NCI-H1417 treated with DMSO at 0.1 percent for 48 hours (cell line): ENCODE measurements at places on chromosomes 3 and 15.

- no peak for DNase-seq
Measured at GRCh38 chr3:75781079-75781745, 4.1 kb downstream of the ZNF717 start.

DNA sequence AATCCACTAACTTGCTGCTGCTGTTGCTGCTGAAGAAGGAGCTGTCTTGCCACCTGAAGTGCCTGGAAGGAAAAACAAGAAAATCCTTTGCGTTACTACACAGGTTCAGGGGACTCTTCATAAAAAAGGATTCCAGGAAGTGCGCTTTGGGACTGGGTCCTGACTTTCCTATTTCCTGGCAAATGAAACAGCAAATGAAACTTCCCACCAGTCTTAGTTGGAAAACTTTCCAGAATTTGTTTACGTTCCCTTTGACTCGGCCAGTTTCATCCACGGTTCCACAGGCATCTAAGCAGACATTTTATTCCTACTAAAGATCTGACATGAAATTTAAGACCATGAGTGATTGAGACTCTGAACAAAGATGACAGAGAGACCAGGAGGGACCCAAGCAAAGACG, 471.0 kb downstream of the FOXP1 start:
- DNase-seq = no peak

DNA sequence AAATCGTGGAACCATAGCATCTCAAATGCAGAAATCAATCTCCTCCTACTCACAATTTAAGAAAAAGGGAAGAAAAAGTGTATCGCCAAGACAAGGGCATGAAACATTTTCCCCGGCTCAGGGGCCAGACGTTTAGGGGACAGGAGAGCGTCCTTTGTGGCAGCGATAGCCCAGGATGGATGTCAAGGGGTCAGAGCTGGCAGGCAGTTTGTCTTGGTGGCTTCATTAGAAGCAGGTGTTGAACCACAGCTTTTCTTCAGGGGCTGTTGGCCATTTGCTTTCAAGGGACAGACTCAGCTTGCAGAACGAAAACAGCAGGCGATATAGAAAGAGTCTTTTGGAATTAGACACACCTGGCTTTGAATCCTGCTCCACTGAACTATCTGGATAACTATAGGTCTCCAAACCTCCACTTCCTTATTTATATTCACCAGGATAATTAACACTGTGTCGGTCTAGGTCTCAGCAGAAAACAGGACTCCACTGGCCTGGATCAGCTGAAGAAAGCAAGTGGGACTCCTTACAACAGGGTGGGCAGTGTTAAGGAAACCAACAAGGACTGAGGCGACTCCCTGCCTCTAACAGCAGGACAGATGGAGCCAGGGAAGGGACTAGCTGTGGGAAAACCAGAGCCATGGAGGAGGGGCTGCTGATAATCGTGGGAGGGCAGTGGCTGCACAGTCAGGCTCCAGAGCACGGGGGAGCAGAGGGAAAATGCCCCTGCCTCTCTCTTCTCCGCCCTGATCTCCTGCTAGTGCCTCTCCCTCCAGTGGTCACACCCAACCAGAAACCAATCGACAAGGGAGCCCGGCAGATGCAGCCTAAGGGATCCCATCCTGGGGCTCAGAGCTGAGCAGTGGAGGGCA, 123.6 kb downstream of the LIPC start:
- no peak for DNase-seq

GRCh38 chr3:70608434-70608833, 296.0 kb upstream of the MDFIC2 start:
- no peak for DNase-seq

DNA sequence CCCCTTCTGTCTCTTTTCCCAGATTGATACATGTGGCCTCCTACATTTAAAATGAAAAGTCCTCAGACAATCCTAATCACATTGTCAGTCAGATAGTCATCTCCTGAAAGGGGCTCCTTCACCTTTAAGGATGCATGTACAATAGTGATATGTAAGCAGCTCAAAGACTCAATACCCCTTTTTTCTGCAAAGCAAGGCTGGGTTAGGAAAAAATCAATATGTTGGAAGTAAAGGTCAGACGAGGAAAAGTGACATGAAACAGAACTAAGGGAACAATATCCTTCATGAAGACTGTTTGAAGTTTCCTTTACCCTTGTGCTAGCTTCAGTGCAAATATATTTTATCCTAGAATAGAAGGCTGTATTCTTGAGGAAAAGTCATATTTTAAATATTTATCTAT, 539.3 kb downstream of the NR2F2 start:
- no peak for DNase-seq

GRCh38 chr3:81095956-81096355, 665.5 kb downstream of the GBE1 start:
- no peak for DNase-seq

DNA sequence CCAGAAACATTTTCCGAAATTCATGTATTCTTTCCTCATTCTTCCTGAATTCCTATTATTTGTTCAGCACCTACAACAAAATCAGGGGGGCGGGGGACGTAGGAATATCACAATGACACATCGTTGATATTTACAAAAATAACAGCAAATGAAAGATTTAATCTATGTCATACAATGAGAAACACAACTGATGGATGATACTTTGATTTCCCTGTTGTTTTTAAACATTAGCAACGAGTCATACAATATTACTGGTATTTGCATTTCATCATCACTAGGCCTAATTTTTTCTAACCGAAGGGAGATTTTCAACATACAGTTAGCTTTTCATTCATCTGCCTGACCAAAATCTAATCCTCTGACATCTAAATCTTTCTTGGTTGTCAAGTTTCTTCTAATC, 45.3 kb upstream of the INO80 start:
- DNase-seq = no peak

DNA sequence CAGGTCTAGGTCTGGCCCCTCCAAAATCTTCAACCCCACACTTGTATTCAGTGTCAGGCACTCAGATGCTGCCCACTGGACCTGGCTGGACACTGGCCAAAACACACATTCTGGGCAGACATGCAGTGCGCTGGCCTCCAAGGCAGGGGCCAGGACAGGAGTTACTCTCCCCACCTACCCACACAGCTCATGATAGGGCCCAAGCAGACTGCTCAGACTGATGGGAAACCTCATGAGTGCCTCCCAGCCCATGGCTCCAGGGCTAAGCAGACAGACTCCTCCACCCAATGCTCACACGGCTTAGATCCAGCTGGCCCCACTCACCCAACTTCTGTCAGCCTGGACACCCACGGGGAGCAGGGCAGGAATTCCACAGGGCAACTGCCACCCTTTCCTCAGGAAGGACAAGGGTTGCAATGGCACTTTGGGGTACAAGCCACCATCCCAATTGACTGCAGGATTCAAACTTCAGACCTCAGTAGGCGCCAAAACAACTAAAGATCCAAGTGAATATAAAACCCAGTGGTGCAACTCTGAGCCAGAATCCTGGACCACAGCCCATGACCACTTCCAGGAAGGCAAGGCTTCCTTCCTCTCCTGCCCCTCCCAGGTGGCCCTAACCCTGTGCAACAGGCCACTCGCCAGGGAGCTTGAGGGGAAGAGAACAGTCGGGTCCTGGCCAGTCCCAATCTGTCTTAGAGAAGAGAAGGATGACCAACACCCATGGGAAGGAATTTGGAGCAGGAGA, 1.4 kb downstream of the LTF start:
- DNase-seq = no peak

GRCh38 chr3:154538566-154539360, 108.8 kb upstream of the GPR149 start:
- no peak for DNase-seq
